Esophagus mucosa (tissue), 1 donor: ENCODE measurements at places on chromosomes 16 and 17. TPM values are rescaled to one million over a fixed set of nuclear protein-coding genes. Genes with fewer than 3 reads are reported as not detected.

CCL1 gene
- total RNA-seq: not detected

CACNA1H gene
- 1.1 TPM for total RNA-seq

NLRC3 gene
- 0.48 TPM for total RNA-seq

SALL1 gene
- not detected for total RNA-seq
